ENCODE measurements at places on chromosomes 6 and 20.
A peak's percentile ranks its signal among the peaks of the same experiment; 100 is the strongest.

GRCh38 chr6:168671863-168672546, 231.0 kb downstream of the SMOC2 start:
- DNase-seq, result no peak

DNA sequence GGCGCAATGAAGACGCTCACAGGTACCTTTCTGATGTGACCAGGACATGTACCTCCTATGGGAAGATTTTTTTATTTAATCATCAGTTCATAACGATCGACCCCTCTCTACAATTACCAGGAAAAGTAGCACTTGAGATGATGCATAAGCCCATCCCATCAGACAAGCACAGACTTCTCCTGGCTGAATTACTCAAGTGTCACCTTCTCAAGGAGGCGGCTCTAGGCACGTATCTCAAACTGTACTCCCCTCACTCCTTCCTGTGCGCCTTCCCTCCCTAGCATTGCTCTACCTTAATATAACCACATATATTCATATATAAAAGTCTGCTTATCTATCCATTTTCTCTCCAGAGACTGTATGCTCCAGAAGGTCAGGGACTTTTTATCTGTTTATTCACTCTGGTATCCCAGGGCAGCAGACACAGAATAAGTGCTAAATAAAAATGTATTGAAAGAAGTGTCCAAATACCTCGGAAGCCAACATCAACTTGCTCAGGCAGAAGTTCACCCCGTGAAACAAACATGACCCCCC, 71.5 kb downstream of the CNKSR3 start:
- DNase-seq, result no peak

- DNase-seq, result no peak
Observed at GRCh38 chr6:158040051-158040803, 58.6 kb downstream of the SYNJ2 start.

GRCh38 chr6:98579941-98580340, 254.4 kb upstream of the POU3F2 start:
- no peak for DNase-seq

- no peak for DNase-seq
Observed at GRCh38 chr6:135994857-135995544, 143.5 kb downstream of the PDE7B start.

- no peak for DNase-seq
Observed at GRCh38 chr20:11337361-11338130, 580.1 kb upstream of the BTBD3 start.

DNA sequence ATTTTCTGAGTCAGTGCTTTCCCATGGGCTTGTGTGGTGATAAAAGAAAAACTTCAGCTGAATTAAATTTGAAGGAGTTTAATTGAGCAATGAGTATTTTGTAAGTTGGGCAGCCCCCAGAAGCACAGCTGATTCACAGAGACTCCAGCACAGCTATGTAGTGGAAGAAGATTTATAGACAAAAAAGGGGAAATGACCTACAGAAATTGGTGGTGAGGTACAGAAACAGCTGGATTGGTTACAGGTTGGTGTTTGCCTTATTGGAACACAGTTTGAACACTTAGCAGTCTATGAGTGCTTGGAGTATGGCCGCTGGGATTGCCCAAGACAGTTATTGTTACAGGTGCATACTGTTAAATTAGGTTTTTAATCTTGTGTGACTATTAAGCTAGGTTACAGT, 96.9 kb upstream of the PTPRK start:
- DNase-seq, result no peak

DNA sequence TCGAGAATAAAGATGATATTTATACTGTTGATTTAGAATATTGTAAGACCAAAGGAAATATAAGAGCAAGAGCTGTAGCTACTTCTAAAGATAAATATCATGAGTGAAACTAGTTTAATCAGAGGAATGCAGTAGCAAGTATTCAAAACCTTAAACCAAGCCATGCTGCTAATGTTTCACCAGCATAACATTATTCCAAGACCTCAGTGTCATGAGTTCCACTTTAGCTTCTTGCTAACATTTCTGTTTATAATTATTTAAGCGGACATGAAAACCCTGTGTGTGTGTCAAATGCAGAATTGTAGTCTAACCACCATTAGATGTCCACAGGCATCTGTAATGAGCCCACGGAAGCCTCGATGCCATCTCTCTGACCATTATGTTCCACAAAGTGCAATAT, 752.6 kb upstream of the MARCKS start:
- DNase-seq, result no peak

DNA sequence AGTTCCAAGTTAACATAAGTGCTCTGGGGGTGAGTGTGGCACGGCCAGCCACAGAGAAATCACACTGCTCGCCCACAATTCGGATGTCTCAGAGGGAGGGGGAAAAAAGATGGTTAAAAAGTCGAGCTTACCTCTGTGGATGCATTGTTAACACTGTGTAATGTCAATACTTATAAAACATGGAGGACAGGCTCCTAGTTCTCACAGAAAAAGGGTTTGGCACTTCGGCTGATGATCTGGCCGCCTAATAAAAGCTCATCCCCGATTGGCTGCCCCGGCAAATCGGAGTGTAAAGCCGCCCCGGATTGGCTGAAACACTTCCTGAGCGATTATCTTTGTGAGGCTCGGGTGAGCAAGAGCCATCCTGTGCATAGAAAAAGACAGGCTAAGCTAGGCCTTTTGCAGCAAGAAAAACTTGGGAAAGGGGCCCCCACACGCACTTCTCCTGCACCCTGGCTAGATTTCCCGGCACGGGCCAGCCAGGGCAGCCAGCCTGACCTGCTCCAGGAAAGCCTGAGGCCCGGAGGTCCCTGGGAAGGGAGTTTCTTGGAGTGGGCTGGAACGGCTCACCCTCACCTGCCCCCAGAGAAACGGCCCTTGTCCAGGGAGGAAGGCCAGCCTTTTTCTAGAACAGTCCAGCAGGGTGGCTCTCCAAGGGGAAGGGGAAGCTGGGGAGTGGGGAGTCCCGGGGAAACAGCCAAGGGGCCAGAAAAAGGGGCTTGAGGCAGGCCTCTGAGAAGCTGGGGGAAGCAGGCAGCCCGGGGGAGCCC, at the start of gene ZMYND8:
TSS of gene ZMYND8 (minus strand) at position 174 of the 770 bp plus-strand sequence. CDS start at position 145, 29 bp downstream.
- DNase-seq, result peak; percentile 94

DNA sequence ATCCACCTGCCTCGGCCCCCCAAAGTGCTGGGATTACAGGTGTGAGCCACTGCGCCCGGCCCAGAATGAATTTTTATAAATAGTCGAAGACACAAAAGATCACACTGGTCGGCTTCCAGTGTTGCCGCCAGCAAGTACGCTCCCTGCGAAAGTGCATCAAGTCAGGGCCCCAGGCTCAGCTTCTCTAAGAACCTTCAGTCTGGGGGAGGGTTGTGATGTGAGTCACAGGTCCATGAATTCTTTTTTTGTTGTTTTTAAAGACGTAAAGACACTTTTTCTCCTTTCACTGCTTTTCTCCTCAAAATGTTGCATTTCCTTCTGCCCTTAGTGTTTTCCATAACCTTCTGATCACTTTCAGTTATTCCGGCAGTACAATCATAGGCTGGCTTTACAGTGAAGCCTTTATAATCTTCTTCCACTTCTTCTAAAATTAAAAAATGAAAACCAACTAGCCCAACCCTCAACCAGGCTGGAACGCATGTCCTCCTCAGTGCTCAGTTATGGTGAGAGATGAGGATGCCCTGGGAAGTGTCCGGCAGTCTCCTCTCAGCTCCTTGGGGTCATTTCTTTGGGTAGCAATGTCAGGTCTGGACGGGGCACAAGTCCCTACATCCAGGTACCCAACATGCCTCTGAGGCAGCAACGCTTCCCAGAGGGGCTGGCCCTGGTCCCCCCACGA, 66.6 kb downstream of the CSE1L start:
- no peak for DNase-seq

DNA sequence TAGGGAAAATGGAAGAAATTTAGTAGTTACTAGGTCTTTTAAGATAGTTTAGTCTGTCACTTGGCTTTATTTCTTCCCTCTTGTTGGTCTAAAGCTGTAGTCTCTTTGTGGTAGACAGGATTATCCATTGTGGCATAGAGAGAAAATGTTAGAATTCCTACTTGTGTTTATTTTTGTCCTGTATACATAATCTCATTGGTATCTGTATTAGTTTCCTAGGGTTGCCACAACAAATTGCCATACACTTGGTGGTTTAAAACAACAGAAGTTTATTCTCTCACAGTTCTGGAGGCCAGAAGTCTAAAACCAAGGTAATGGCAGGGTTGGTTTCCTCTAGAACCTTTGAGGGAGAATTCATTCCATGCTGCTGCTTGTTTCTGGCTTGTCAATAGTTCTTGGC, 119.4 kb downstream of the ZFAND3 start:
- no peak for DNase-seq

GRCh38 chr6:18897350-18897749, 510.2 kb downstream of the RNF144B start:
- no peak for DNase-seq

- no peak for DNase-seq
Observed at GRCh38 chr20:10662151-10662550, 11.6 kb downstream of the JAG1 start.

DNA sequence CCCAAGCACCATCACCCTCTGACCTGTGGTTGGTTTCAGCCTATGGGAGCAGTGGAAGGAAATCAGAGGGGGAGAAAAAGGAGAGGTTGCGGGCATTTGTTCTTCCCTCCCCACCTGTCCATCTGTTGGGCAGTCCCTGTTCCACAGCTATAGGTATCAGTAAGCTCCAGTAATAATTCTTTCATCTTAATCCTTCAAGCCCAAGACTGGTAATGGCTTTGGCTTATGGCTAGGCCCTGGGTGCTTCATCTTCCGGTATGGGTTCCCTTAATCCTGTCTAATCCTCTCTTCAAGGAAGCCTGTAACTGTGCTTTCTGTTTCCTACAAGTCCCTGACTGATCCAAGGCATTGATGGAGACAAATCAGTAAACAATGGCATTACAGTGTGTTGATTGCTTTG, 42.2 kb upstream of the STK35 start:
- no peak for DNase-seq

GRCh38 chr20:40813029-40813431, 124.0 kb upstream of the MAFB start:
- DNase-seq, result no peak

- no peak for DNase-seq
Observed at GRCh38 chr20:3606021-3606420, 57.2 kb downstream of the GFRA4 start.

DNA sequence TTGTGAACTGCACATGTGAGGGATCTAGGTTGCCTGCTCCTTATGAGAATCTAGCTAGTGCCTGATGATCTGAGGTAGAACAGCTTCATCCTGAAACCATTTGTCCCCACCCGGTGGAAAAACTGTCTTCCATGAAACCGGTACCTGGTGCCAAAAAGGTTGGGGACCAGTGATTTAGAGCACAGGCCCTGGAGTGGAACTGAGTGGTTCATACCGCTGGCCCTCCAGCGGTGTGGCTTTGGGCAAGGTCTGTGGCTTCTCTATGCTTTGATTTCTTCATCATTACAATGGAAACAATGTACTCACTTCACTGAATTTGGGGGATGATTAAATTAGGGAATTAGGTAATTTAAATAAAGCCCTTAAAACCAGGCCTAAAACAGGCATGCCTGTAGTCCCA, 36.3 kb downstream of the CD164 start:
- DNase-seq, result no peak

- DNase-seq, result no peak
Observed at GRCh38 chr20:53963635-53964034, 106.8 kb downstream of the BCAS1 start.

DNA sequence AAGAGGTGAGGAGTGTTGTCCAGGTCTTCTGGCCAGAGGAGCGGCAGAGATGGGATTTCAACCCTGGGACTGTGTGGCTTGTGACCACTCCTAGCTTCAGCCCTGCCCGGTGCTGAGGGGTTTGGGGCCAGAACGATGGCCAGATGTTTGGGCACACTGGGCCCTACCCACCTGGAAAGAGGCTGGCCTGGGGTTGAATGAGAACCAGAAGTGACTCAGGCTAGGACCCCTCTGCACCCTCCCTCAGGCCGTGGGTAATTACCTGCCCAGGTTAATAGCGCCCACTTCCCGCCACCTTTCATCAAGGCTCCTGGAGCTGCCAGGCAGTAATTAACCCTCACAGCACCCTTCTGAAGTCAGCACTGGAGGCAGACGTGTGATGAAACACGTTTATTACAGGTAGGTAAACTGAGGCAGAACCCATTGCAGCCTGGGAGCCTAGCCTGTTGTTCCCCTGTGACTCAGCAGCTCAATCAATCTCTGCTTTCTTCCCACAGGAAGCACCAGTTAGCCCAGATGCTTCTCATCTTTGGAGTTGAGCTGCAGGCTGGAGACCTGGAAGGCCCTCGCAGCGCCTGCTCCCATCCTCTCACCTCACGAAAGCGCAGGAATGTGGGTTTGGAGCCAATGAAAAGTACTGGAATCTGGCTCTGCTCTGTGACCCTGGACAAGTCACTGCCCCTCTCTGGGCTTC, 120.8 kb downstream of the CEBPB start:
- no peak for DNase-seq

- peak; percentile 38 for DNase-seq
Observed at GRCh38 chr6:151440930-151441329, 11.0 kb downstream of the RMND1 start.

DNA sequence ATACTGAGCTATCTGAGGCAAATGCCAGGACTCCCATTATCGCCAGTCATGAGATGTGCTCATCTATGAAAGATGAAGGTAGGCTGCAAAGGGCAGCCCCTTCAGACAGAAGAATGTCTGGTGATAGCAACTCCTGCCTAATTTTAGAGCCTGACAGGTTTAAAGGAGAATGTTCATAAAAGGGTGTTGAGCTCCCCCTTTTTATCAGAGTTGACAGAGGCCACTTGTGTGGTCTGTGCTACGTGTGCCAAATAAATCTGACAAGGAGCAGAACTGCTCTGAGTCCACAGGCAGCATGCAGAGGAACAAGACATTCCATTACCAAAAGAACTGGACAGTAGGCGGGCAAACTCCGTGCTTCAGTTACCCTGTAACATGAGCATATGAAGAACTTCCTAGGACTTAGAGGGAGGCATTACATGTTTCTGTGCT, 101.8 kb downstream of the PREP start:
- no peak for DNase-seq

DNA sequence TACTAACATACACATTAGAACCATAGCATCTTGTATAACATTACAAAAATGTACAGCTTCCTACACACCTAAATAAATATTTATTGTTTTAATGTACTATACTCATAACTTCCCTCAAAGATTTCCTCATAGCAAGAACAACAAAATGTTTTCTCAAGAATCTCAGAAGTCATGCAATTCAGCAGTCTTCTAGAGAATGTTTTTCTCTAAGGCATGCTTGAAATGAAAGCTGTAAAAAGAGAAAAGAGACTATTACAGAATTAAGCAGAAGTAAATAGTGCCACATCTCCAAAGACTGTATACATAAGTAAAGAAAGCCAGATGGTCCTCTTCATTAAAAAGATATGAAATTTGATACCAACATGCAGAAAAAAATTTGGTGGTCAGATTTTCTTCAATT, 672.2 kb downstream of the EPM2A start:
- DNase-seq, result no peak

All from MM.1S (cell line).